ENCODE measurements at places on chromosomes 11 and 22.
A peak's percentile ranks its signal among the peaks of the same experiment; 100 is the strongest.

GRCh38 chr11:134366254-134366653, 34.5 kb downstream of the GLB1L2 start:
- no peak for DNase-seq

GRCh38 chr11:69921128-69922014, 102.2 kb upstream of the FGF3 start:
- DNase-seq, result no peak

DNA sequence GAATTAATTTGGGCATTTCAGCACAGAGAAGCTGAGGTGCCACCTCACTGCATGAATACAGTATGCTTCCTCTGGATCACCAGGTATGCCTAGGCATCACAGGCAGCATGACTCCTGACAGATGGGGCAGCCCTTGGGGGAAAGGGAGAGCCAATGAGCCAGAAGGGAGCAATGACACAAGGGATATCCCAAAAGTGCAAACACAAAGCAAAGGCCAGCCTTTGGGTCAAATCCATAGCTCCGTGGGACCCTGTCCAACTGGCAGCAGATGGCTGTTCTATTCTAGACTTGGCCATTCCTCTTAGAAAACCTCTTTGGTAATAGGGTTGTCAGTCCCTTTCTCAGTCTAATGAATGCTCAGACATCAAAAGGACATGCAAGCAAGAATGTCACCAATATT, 73.3 kb downstream of the SERGEF start:
- DNase-seq, result no peak

DNA sequence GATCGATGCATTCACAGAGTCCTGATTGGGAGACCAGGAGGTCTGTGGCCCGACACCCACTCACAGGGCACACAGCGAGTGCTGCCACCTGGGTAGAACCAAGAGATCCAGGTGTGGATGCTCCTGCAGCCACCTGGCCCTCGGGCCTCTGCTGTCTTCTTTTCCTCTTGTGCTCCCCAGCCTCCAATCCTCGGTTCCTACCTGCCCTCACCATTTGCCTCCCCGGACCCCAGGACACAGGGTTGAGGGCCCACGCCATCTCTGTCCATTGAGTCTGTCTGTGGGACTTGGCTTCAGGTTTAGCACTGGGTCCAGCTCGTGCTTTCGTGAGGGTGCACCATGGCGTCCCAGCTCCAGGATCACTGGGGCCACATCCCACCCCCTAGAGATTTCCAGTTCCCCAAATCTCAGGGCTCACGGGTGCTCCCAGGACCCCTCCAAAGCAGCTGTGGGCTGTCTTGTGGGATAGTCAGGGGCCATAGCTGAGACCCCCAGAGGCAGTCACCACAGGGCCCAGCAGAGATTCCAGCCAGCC, 591.1 kb downstream of the BRD1 start:
- DNase-seq, result no peak

- no peak for DNase-seq
These were observed 24.7 kb downstream of the MACROD1 start for GRCh38 chr11:64141081-64141783.

- no peak for DNase-seq
These were observed 454.6 kb downstream of the SOX6 start for GRCh38 chr11:15901790-15902189.

GRCh38 chr11:57255618-57256017, 18.6 kb upstream of the APLNR start:
- DNase-seq, result no peak

GRCh38 chr11:125842321-125842948, 9.3 kb downstream of the PATE4 start:
- no peak for DNase-seq

DNA sequence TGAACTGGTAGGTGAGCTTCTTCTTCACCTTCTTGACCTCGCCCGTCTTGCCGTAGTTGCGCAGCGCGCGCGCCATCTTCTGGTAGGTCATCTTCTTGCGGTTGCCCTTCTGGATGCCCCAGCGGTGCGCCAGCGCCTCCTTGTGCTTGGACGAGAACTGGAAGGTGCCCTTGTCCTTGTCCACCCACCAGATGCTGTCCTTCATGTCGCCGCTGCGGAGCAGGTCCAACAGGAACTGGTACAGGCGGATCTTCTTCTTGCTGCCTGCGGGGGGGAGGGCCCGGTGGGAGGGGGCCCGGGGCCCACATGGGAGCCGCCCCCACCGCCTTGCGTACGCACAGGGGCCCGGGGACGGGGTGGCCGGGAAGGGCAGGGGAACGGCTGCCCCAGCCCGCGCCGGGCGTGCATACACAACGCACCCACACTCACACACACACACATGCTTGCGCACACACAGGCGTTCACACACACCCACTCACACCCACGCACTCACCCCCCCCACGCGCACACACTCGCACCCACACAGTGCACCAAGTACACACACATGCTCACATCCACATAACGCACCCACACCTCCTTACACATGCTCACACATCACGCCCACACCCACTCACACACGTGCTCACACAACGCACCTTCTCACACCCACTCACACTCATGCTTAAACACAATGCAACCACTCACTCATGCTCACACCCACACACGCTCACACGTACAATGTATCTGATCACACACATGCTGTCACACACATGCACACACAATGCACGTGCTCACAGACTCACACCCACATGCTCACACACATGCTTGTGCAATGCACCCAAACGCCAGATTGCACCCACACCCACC, 3.0 kb upstream of the MYBPC3 start:
- peak; percentile 33 for DNase-seq

DNA sequence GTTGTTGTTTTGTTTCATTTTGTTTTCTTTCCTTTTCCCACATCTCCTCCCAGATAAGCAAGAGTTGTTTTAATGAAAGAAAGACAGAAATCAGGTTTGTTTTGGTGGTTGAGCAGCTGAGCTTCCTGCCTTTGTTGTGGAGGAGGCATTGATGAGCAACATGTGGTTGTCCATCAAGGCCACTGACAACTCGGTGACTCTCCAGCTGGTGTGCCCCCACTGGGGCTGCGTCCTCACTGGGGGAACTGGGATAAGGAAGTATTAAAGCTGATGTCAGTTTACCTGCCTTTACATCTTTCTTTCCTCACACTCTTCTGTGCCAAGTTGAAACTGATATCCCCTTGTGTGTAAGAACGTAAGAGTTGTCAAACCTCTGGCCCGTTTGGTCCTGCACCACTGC, 5.9 kb downstream of the VPS26B start:
- no peak for DNase-seq

Data from activated CD4-positive, alpha-beta T cell treated with anti-CD3 and anti-CD28 coated beads, Interleukin-2, Interleukin-4, amounts not matched to agents 100 ng/mL and 50 ng/mL, durations not matched to agents 16 hours and 8 hours (primary cell).